ENCODE measurements at places on chromosomes 7 and 10.
A peak's percentile ranks its signal among the peaks of the same experiment; 100 is the strongest.

DNA sequence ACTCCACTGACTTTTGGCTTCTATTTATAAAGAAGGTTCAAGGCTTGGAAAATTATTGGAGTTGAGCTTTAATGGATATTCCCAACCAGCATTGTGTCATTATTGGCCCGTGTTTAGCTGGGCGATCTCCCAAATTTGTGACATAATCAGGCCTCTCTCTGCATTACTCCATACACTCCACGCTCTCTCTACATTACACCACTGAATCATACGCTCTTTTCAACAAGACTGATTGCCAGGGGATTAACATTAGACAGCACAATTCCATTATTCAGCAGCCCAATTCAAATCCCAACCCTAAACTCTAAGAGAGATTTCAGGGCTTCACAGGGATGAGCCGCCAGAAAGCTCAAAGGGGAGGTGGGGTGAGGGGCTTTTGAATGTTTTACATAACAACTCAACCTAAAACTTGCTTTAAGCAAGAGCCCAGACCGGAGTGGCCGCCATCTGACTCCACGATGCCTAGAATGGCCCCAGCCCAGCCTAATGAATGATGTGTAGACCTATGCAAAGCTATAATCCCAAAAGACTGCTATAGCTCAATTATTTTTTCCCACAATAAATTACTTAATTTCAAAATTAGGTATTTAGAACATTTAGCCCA, 61.8 kb downstream of the FGFR2 start:
- DNase-seq, result no peak

DNA sequence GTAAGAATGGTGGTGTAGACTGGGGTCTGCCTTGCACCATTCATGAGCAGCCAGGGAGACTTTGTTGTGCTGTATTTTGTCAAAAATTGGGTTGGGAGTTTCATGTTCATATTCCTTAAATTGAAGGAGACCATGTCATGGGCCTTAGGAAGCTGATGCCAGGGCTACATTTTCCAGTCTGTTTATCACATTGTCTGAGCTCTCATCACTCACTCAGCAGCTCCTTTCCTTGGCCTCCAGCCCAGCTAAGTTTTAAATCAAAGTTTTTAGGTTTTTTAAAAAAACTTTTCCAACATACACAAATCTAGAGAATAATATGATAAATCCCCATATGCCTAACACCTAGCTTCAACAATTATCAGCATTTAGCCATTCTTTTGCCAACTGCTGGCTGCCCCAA, 12.6 kb upstream of the FAM13C start:
- DNase-seq, result no peak

DNA sequence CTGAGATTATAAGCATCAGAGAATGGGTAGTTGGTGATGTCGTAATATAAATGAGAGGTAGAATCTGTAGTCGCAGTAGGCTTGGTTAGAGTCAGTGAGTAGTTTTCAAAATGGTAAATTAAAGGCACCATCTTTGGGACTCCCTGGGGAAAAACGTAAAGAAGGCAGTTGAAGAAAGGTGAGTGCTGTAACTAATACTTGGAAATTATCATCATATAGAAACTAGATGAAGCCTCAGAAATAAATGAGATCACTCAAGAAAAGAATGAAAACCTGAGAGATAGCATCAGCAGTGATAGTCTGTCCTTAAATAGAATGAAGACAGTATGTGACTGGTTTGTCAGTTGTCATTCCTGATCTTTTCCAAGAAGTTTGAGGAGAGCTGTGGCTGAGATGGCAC, 23.8 kb downstream of the PALS2 start:
- no peak for DNase-seq

GRCh38 chr7:29494350-29494749, 69.3 kb upstream of the PRR15 start:
- DNase-seq, result no peak

- no peak for DNase-seq
These were observed 93.6 kb downstream of the CTNNA3 start for GRCh38 chr10:67602268-67602950.

DNA sequence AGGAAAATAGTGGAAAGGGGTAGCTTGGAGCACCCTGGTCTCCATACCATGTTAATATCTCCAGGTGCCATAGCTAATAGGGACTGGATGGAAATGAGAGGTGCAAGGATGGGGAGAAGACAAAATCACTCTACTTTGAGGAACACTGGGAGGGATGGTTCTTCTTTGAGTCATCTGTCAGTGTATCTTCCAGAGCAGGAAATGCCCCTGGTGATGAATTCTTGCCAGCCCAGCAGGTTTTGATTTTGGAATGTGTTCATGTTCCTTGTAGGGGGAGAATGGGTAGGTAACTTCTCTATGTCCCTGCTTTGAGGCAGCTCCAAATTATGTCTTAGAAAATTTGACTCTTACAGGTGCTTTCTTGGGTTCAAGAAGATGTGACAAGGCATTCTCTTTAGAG, 177.0 kb upstream of the GLI3 start:
- no peak for DNase-seq

GRCh38 chr7:74467876-74468275, 14.2 kb downstream of the GTF2IRD1 start:
- DNase-seq, result no peak

DNA sequence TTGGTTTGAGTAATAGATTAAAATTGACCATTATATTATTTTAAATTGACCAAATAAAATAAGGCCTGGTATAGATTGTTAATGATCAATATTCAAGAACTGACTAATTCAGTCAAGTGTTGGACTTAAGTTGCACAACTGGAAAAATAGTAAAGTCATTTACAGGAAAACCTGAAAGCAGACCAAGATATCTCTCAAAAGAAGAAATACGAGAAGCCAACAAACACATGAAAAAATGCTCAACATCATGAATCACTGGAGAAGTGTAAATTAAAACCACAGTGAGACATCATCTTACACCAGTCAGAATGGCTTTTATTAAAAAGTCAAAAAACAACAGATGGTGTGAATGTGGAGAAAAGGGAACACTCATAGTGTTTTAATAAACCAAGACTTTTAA, 80.4 kb upstream of the MALRD1 start:
- DNase-seq, result no peak

- DNase-seq, result no peak
These were observed 221.4 kb upstream of the PITRM1 start for GRCh38 chr10:3393958-3394357.

GRCh38 chr10:83988435-83988834, 150.9 kb upstream of the GHITM start:
- DNase-seq, result no peak

- DNase-seq, result no peak
These were observed 152.8 kb downstream of the AUTS2 start for GRCh38 chr7:69751026-69751425.

GRCh38 chr10:92291921-92292845, 1.2 kb downstream of the MARCHF5 start:
- peak; percentile 33 for DNase-seq

- DNase-seq, result no peak
These were observed 373.5 kb downstream of the TCERG1L start for GRCh38 chr10:130938051-130938450.

GRCh38 chr7:47464266-47464665, 117.6 kb downstream of the TNS3 start:
- DNase-seq, result no peak

DNA sequence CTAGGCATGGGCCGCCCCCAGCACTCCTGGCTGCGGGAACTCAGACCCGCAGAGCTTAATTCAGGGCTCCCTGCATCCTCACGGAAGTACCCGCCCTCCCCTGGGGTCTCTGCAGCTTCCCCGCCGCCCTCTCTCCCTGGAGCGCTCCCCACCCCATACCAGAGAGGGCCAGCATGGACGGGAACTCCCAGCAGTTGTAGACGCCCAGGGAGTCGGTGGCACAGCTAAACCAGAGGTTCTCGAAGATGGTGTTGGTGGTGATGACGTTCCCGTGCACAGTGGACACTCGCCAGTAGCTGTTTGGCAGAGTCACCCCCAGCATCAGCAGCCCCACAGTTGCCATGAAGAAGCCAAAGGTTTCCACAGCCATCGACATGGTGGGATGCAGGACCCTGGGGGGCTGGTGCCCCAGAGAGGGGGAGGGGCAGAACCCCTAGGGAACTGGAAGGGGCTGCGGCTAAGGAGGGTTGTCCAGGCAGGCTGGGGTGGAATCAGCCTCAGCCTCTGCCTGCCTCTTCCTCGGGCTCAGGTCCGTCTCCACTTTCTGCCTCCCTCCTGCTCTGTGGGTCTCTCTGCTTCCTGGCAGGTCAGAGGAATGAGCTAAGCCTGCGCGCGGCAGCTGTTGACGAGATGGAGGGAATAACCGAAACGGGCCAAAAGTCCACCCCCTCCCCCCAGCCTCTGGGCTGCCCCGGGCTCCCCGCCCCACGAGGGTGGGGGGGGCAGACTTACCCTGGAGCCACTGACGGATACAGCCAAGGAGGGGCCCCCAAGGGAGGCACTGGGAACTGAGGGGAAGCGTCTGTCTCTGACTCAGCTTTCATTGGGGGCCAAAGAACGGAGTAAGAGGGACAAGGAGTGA, at the start of gene CLDN15:
TSS of gene CLDN15 (minus strand) at position 597 of the 862 bp plus-strand sequence. CDS start at position 376, 221 bp downstream.
- DNase-seq, result no peak

- DNase-seq, result no peak
These were observed 229.1 kb downstream of the BAMBI start for GRCh38 chr10:28906415-28906814.

GRCh38 chr7:28169230-28169629, 11.4 kb downstream of the JAZF1 start:
- DNase-seq, result no peak

GRCh38 chr10:103231047-103231551, 14.6 kb upstream of the RPEL1 start:
- DNase-seq, result no peak

DNA sequence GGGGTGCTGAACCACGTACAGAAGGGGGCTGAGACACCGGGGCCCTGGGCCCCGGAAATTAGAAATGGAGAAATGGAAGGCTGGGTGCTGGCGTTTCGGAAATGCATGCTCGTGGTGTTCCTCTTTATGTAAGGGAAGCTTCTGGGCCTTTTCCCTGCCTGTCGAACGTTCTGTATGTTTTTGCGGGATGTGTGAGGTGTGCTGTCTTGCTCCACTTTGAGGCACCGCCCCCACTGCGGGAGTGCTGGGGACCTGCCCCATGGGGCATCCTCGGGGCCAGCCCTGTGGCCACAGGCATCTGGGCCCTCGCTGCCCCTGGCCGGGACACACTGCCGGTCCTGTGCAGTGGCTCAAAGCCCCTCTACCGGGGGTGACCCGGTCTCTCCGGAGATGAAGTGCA, 1.7 kb upstream of the VENTX start:
- DNase-seq, result no peak

DNA sequence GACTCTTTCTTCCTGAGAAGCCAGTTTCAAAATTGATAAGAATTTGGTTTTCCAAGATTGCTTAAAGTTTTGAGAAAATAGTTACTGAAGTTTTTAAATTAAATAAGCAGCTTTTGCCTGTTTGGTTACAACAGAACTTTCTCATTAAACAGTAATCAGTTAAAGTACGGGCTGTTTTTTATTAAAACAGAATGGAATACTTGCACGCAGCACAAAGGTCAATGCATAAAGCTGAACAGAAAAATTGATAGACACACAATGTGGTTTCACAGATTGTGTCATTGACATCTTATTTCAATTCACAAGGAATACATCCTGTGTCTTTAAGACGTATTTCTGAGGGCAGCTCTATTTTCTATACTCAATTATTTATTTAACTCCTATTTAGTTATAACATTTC, 192.2 kb downstream of the PRKG1 start:
- no peak for DNase-seq

- no peak for DNase-seq
These were observed 557.6 kb upstream of the GALNT17 start for GRCh38 chr7:70574314-70574834.

DNA sequence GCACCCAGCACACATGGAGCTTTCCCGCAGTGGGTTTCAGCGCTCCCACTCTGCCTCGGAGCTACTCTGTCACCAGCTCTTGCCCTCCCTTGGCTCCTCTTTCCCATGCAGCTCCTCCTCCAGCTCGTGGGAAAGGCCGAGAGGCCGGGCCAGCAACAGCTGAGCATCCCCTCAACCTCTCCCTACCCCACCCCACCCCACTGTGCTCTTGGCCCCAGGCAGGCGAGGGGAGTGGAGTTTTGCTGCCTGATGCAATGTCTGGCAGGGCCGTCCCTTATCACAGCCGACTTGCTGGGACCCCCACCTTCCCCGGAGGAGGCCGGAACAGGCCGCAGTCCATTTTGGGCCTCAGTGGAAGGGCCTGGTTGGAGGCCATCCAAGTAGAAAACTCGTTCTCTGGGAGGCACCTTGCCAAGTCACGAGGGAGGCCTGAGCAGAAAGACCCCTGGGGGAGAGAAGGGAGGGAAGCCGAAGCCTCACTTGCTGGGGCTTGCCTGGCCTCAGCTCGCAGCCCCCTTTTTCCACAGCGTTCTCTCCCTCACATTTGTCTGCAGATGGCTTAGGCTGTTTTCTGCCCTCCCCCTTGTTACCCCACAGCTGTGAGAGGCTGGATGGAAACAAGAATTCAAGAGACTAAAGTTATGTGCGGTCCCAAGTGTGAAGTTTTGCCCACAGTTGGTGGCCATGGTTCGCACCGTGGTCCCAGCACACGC, 35.3 kb downstream of the CHST3 start:
- DNase-seq, result no peak

DNA sequence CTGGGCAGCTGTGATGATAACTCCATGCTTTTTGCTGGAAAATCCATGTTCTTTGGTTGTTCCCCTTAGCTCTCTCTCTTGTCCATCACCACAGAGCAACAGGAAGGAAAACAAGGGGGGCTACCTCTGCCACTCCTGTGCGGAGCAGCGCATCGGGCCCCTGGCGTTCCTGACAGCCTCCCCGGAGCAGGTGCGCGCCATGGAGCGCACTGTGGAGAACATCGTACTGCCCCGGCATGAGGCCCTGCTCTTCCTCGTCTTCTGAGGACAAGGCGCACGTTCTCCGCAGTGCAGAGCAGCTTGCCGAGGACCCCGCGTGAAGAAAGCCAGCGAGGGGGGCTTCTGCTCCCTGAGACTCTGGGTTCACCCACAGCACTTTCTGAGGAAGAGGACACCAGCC, 40.3 kb downstream of the IL15RA start:
- DNase-seq, result no peak

DNA sequence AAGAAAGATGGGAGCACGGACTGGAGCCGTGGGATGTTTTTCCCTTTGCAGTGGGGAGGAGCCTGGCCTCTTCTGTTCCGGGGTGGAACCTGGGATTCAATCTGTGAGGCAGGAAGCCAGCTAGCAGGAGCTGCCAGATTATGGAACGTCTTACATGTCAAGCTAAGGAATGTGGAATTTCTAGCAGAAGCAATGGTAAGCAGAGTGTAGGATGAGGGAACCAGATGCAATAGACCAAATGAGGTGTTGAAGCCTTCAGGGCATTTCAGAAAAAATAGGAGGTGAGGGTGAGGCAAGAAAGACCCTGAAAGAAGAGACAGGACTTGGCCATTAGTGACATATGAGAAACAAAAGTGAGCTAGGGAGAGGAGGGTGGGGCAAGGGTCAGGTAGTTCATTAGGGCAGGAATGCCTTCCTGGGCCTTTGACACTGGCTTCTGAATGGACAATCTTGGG, 105.5 kb downstream of the CHN2 start:
- no peak for DNase-seq
